ENCODE measurements at places on chromosomes 3 and 15.

GRCh38 chr15:86121568-86122225 is 42.0 kb downstream of the AGBL1 start:
- DNase-seq: no peak

- DNase-seq: no peak
Measured at GRCh38 chr15:62769604-62770003, 272.9 kb upstream of the TPM1 start.

DNA sequence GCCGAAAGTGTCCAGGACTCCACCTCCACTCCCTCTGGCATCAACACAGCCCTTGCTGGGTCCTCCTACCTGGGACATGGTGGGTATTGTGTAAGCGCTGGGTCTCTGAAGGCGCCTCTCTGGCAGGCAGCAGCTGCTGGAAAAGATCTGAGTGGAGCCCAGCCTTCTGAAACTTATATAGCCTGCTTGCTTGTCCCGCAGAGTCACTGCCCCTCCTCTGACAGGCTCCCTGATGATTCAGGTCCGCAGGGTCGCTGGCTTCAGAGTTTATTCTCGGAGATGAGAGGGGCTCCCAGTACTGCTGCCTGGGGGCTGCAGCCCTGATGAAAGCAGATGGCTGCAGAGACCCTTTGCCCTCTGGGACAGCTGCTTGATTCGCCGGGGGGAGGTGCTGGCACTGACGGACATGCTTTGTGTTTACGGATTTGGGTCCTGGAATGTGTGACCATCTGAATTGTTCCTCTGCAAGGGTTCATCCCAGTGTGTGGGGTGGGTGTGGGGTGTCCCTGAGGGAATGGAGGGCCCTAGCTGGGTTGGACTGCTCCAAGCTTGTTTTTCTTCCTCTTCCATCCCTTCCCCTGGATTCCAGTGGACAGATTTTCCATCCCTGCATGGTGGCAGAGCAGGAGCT is at the start of gene MUSTN1:
Gene MUSTN1, minus strand, starts transcription at position 149 of the 631 bp plus-strand sequence. Its CDS starts 71 bp downstream, at position 78.
- no peak for DNase-seq

GRCh38 chr3:33488683-33489082 is 48.5 kb upstream of the UBP1 start:
- DNase-seq: no peak

GRCh38 chr3:16512435-16513140 is 911 bp downstream of the RFTN1 start:
- DNase-seq: peak; percentile 75

GRCh38 chr3:54863366-54863765 is 64.5 kb downstream of the LRTM1 start:
- no peak for DNase-seq
